IPS DF 6.9 (cell line): ENCODE measurements at places on chromosomes 1 and 21.

- no peak for DNase-seq
These were observed 15.9 kb upstream of the CD58 start for GRCh38 chr1:116586741-116587143.

GRCh38 chr1:35886577-35887431, 3.8 kb downstream of the AGO1 start:
- no peak for DNase-seq

DNA sequence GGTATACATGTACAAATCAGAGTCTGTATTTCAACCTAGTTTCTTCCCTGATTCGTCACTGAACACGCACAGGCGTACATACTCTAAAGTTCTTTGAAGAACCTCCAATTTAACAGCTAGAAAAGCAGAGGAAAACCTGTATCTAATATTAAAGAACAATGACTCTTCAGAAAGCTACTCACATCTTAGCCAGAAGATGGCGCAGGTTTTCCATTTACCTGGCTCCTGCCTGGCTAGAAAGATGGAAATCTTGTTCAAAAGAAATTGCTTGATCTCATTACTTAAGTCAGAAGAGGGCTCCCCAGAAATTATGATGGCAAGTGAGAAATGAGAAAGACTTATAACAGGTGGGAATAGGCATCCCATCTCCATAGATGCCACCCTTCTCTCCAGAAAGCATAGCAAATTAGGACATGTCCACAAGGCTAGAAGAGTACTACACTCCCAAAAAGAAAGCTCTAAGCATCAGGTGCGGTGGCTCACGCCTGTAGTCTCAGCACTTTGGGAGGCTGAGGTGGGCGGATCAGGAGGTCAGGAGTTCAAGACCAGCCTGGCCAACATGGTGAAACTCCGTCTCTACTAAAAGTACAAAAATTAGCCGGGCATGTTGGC, 19.0 kb upstream of the L1TD1 start:
- no peak for DNase-seq

DNA sequence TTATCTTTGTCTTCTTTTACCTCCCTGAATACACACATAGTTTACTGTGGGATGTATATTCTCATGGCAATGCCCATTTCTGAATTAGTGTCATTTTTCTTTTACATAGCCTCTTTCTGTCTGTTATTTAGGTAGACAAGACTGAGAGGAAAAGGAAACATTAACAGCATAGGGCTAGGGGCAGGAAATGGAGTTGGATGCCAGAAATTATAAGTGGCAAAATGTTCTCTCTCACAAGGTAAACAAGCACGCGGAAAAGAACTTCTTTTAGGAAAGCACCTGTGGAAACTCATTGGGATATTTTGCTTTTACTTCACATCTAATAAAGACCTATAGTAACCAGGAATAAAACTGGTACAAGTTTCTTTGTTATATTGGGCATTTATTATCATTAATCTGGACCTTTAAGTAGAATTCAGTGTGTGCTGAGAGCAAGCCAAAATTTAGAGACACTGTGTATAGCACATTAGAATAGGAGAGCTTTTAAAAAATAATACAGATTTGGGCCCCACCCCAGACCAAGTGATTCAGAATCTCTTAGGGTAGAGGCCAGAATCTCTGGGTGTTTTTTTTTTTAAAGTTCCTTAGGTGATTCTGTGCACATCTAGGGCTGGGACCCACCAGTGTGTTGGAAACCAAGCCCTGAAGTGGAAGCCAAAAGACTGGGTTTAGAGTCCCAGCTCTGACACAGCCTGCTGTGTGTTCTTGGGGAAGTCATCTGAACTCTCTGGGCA, 32.7 kb downstream of the S100A10 start:
- DNase-seq: no peak

- DNase-seq: no peak
These were observed 408 bp downstream of the ESRRG start for GRCh38 chr1:216722821-216723220.

DNA sequence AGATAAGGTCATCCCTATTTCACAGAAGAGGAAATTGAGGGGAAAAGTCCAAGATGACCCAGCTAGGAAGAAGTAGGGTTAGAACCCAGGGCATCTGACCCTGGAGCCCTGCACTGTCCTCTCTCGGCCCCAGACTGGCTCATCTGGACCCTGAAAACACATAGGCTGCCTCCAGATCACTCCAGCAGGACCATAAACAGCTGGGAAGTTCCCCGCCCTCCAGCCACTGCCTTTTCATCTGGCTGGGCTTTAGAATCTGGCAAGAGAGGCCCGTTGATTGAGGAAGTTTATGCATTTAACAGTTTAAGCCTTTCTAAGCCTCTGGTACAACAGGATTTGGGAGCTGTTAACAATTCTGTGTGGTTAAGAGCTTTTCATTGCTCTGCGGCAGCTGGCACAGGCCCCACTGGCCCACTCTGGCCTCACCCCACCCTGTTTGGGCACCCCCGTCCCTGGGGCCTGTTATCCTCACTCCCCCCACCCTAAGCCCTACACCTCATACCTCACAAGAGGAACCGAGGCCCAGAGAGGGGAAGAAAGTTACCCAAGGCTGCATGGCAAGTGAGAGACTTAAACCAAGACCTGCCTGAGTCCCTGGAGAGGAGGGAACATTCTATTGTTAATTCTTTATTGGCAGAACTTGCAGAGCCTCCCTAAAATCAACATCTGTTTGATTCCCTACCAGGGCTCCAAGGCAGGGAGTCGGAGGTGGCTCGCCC, 84.2 kb downstream of the EPHB2 start:
- no peak for DNase-seq

- DNase-seq: no peak
These were observed 19.8 kb upstream of the ST3GAL3 start for GRCh38 chr1:43687301-43688108.

- no peak for DNase-seq
These were observed 99.4 kb downstream of the ADSS2 start for GRCh38 chr1:244352156-244352830.

DNA sequence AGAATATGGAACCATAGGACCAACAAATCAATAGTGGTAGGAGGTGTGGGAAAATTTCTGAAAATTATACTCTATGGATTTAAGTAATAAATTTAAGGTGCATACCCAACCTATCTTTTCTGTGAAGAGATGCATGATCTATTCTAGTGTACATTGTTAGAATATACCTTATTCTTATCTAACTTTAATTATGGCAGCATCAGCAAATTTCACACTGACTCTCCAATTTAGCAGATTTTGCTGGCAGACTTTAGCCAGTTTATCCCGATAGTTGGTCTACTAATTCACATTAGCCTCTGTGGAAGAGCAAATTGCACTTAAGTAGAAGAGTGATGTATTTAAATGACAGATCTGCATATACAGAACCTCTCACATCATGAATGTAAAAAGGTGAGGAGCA, 400.0 kb downstream of the PLA2G4A start:
- no peak for DNase-seq

DNA sequence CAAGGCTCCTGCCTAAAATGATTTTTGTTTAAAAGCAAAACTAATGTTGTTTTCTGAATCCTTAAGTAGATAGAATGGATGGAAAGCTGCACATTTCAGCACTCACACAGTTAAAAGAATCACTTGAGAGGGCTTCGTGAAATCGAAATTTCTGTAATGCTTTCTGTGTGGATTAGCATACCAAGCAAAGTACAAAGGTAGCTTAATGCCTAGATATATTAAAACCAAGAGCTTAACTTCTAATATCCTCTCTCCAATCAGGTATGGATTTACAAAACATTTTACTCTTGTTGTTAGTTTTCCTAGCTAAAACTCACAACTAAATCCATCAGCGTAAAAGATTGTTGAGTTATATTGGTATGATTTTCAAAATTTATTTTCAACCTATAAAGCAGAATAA, 378.8 kb upstream of the PRMT6 start:
- DNase-seq: no peak

DNA sequence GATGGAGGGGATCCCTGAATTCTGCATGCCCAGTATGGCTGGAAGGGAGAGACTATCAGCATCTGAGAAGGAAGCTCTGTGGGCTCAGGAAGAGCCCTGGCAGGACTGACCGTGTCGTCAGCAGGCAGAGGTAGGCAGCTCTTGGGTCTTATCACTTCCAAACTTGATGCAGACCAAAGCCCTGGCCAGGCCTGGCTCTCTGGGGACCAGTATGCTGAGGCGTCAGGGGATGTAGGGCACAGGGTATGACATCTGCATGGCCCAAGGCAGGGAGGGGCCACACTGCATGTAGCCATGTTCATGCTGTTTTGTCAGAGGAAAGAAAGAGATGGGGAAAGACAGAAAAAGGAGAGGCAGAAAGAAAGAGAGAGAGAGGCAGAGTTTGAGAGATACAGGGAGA, 6.3 kb downstream of the FGR start:
- no peak for DNase-seq

DNA sequence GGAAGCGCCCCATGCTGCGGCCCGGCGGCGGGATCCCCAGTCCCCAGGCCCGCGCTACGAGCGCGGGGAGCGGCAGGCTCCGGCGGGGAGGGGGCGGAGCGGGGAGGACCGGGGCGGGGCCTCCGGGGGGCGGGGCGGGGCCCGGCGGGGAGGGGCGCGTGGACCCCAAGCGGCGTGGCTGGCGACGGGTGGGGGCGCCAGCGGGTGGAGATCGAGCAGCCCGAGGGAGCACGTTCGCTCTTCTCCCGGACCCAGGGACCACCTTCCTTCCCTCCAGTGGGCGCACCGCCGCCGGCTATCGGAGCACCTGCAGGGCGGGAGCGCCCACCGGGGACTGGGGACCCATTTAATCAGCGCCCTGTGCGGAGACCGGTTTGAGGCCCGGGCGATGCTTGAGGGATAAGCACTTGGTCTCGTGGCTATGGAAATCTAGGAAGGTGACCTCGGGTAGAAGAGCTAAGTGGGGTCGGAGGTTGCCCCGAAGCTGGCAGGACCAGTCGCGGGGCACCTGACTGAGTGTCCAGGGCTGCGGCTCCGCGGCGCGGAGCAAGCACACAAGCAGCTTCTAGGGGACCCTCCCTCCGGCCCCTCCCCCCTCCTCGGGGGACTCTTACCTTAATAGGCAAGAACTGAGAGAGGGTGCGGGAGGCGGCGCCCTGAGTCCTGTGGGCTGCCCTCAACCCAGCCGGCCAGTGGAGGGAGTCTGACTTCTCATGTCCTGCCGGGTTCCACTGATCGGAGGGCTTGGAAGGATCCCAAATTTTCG, at the start of gene TSPAN2:
Gene TSPAN2 (minus strand): TSS at position 84 of the 766 bp plus-strand sequence. CDS start 71 bp downstream, at position 13.
- peak; percentile 75 for DNase-seq

DNA sequence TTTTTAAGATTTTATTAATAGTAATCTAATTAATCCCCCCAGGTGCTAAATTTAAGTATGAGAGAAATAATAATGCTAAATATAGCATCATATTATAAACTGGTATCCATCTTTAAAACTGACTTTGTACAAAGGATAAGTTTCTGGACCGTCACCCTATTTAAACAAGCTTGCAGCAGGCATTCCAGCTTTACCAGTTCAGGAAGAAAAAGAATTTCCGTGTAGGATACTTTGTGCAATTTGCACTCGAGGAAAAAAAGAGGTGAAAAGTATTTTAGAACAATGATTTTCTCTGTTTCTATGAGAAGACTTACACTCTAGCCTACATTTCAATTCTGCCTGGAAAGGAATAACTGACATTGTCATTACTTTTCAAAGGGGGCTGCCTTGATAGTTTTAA, 27.6 kb downstream of the HMCN1 start:
- DNase-seq: no peak

DNA sequence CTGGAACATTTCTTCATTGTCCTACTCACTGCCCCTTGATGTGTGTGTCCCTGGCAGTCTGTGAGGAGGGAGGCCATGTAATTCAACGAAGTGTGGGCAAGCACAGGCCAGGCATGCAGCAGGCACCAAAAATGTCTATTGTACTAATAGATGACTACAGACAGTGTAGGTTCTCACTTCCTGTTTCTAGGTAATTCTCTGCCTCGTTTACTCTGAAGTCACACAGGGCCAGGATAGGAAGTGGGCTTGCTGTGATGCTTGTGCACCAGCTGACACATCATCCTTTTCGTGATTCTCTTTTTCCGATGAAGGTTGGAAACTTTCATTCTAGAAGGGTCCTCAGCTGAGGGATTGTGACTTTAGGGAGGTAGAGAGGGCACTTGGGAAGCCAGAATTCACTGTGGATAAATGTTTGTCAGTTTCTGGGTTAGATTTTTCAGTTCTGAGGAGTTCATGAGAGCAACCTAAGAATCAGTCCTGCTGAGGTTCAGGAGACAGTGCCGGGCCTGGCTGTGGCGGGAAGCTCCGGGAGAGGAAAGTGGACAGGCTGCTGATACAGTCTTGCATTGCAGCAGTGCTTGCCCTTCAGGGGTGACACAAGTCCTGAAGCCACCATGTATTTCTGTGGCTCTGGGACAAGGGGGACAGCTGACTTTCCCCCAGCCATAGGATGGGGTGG, 4.3 kb upstream of the CSF1 start:
- DNase-seq: no peak

DNA sequence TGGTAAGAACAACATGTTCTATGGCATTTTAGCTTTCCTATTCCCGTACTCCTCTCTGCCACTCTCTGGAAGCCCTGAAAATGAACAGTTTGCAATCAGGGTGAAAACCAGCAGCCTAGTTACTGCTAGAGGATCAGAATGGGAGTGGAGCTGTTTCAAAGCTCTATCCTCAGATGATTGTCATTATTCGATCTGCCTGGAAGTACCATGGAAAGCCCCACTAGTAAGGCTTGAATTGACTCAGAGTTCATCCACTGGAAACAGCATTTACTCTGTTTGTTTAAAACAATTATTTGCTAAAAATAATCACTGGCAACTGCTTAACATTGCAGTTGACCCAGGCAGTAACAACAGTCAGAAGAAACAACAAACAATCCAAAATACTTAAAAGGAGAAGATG, 91.2 kb downstream of the USH2A start:
- DNase-seq: no peak

DNA sequence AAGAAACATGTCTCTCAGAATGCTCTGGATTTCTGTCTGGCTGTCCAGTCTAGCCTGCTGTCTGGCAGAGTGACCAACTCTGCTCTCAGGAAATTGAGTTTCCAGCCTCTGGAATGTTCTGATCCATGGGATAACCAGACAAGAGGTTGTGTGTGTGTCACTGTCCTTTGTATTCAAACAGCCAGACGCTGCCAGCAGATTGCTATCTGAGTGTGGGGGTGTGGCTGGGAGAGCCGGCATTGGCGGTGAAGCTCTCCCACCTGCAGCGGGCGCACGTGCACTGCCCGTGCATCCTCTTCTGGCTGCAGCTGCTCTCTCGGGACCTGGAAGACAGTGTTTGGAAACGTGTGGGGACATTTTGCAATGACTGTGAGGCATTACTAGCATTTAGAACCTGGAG, 26.1 kb downstream of the PKP1 start:
- DNase-seq: peak; percentile 33

- no peak for DNase-seq
These were observed 41.7 kb downstream of the PTGFRN start for GRCh38 chr1:116951200-116951935.

- no peak for DNase-seq
These were observed 28.6 kb downstream of the UBIAD1 start for GRCh38 chr1:11301601-11302000.

DNA sequence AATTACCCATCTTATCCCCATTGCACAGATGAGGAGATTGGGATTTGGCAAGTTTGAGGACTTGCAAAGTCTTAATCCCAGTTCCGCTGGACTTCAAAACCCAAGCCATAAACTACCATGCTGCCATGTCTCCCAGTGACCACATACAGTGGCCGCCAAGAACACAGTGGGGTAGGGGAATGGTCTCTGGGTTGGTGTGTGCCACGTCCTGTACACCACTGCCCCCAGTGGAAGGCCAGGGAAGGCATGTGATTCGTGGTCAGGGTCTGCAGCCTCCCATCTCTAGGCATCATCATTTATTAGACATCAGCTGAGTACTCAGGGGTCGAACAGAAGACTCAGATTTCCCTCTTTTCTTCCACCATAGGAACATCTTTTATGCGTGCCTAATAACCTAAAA, 76.0 kb downstream of the MAN1C1 start:
- DNase-seq: no peak

- DNase-seq: no peak
These were observed 26.1 kb upstream of the KCNE2 start for GRCh38 chr21:34337741-34338140.
